T-helper 17 cell (primary cell): ENCODE measurements at places on chromosomes 16 and 17. TPM values are rescaled to one million over a fixed set of nuclear protein-coding genes. Genes with fewer than 3 reads are reported as not detected.

The PLXDC1 gene
- total RNA-seq, result 11.7 TPM

The G6PC1 gene
- total RNA-seq, result not detected

The PHB1 gene
- total RNA-seq, result 45.8 TPM

The TMEM235 gene
- not detected for total RNA-seq

The SEZ6L2 gene
- total RNA-seq, result not detected

The KRT35 gene
- total RNA-seq, result not detected

The PRSS33 gene
- not detected for total RNA-seq

The HOXB1 gene
- not detected for total RNA-seq

The KRTAP2-2 gene
- total RNA-seq, result not detected

GRCh38 chr16:4184038-4184702 lies 57.7 kb downstream of the SRL start:
- H3K4me3 ChIP-seq, result peak overlapping the region; percentile 93
- H3K27me3 ChIP-seq, result peaks cover 4% of the 10 kb centered on the region
- peaks cover 7% of the 10 kb centered on the region for H3K4me1 ChIP-seq
- peak overlapping the region; percentile 74 for H3K27ac ChIP-seq
- H3K36me3 ChIP-seq, result no peaks in the 10 kb centered on the region
- no peak for DNase-seq

DNA sequence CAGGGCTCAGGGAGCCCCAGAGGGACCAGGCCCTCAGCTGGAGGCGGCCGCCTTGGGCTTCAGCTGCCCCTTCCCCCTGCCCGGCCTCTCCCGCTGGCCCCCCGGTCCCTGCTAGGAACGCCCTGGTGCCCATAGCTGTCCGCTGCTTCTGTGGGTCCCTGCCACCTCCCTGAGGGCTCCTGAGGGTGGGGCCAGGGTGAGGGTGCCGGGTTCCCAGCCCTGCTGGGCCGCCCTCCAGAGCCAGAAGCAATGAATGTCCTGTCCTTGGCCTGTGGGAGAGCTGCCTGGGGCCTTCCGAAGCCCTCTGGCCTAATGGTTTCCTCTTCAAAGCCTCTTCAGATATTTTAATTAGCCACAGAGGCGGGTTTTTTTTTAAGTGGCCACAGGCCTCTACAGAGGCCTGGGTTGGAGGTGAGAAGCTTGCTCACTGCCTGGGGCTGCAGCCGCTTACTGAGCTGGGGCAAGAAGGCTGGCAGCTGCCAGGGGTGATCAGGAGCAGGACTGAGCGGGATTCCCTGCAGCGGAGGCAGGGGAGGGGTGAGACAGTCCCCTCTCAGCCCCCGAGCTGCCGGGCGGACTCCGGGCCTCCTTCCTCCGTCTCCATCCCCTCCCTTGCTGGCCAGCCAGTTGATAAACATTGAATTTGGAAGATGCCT lies 9.9 kb downstream of the CENPX start:
- no peaks in the 10 kb centered on the region for H3K36me3 ChIP-seq
- DNase-seq, result no peak
- no peaks in the 10 kb centered on the region for H3K27me3 ChIP-seq
- H3K4me3 ChIP-seq, result no peak overlapping the region

GRCh38 chr16:88561485-88562359 lies 8.5 kb upstream of the ZC3H18 start:
- H3K27me3 ChIP-seq, result peaks cover 7% of the 10 kb centered on the region
- H3K27ac ChIP-seq, result no peak overlapping the region
- DNase-seq, result peak; percentile 28
- H3K4me1 ChIP-seq, result peaks cover 3% of the 10 kb centered on the region
- no peaks in the 10 kb centered on the region for H3K36me3 ChIP-seq

DNA sequence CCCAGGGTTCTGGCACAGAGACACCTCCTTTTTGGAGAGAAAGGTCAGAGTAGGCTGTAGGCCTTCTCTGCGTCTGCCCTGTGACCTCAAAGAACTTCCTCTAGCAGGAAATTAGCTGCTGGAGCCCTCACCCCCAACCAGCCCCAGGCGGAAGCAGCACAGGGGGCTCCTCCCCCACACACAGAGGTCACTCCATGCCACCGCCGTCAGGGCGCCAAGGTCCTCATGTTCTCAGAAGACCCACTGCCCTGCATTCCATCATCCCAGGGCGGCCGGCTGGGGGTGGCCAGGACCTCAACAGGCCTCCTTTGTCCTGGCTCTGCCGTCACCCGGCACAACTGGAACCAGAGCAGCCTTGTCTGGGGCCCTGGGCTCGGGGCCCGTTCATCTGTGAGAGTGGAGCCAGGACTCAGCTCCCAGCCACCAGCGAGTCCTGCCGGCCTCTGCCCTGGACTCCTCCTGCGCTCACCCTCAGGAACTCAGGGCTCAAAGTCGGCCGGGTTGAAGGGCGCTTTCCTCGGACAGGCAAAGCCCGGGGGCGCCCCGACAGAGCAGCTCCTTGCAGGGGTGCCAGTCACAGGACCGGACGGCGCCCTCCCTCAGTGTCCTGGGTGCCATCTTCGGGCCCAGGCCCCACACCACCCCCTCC lies 1.2 kb downstream of the TMC6 start:
- peak; percentile 46 for DNase-seq
- peaks cover 58% of the 10 kb centered on the region for H3K4me1 ChIP-seq
- H3K4me3 ChIP-seq, result peak overlapping the region; percentile 93
- H3K36me3 ChIP-seq, result peaks cover 15% of the 10 kb centered on the region
- peak overlapping the region; percentile 92 for H3K27ac ChIP-seq
- H3K27me3 ChIP-seq, result no peaks in the 10 kb centered on the region

GRCh38 chr17:55959756-55960155 lies 193.5 kb upstream of the ANKFN1 start:
- H3K36me3 ChIP-seq, result no peaks in the 10 kb centered on the region
- H3K27ac ChIP-seq, result no peak overlapping the region
- DNase-seq, result no peak
- peaks cover 21% of the 10 kb centered on the region for H3K27me3 ChIP-seq
- no peak overlapping the region for H3K4me3 ChIP-seq

DNA sequence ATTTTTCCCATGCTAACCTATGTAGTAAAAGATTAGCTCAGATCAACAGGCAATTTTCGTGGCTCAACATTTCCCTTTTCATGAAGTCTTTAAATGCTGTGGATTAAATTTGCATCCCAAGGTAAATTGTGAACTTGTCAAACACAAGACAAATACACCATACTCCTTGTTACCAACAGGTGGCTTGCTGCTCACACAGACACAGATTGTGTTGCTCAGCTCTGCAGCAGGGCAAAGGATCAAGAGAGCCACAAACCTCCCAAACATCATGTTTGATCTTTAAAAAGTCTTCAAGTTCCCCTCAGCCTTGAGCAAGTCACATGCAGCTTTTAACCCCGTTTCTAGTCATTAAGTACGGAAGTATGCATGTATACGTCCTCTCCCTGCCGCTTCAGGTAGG lies 119.6 kb upstream of the CNTNAP4 start:
- no peaks in the 10 kb centered on the region for H3K4me1 ChIP-seq
- H3K27ac ChIP-seq, result no peak overlapping the region
- no peak for DNase-seq
- no peaks in the 10 kb centered on the region for H3K27me3 ChIP-seq
- H3K36me3 ChIP-seq, result no peaks in the 10 kb centered on the region
- no peak overlapping the region for H3K4me3 ChIP-seq

DNA sequence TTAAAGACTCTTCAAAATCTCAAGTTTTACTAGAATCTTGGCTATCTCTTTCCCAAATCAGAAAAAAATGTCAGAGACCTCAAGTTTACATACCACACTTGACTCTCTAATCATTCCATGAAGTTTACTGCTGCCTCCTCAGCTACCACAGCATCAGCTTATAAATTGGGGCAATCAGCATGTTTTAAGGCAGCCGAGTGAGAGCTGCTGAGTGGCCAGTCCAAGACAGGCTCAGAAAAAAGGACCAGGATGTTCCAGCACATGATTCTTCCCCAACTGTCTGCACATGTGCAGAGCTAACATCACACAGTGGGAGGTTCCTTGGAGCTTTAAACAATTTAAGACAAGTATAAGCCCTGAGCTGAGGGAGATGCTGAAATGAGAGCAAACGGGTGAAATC lies 140.6 kb upstream of the NUDT7 start:
- H3K27me3 ChIP-seq, result peaks cover 62% of the 10 kb centered on the region
- no peak for DNase-seq
- peaks cover 4% of the 10 kb centered on the region for H3K4me1 ChIP-seq

DNA sequence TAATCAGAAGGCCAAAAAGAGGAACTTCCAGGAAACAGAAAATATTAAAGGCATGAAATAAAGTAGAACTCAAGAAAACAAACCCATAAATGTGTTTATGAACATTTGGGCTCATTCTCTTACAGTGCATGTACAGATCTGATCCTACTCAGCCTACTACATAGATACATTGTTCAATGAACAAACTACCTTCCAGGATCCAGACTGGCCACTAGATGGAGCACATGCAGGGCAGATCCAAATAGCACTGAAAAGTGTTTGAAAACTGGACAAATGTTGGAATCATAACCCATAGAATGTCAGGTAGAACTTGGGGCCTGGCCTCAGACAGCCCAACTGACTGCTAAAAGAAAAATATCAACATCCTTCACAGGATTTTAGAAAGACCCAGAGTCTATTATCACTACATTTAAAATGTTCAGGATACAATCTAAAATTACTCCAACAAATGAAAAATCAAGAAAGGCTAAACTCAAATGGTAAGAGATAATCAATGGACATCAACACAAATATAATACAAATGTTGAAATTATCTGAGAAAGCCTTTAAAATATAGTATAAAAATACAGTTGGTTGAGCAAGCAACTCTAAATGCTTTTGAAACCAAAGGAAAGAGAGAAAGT lies 122.4 kb upstream of the NUDT7 start:
- H3K27ac ChIP-seq, result no peak overlapping the region
- DNase-seq, result no peak
- peaks cover 66% of the 10 kb centered on the region for H3K27me3 ChIP-seq
- H3K36me3 ChIP-seq, result no peaks in the 10 kb centered on the region
- no peak overlapping the region for H3K4me3 ChIP-seq
